ENCODE measurements at places on chromosomes 16 and 17.

GRCh38 chr17:50199211-50199802 is 2.1 kb downstream of the COL1A1 start:
- DNase-seq = no peak

DNA sequence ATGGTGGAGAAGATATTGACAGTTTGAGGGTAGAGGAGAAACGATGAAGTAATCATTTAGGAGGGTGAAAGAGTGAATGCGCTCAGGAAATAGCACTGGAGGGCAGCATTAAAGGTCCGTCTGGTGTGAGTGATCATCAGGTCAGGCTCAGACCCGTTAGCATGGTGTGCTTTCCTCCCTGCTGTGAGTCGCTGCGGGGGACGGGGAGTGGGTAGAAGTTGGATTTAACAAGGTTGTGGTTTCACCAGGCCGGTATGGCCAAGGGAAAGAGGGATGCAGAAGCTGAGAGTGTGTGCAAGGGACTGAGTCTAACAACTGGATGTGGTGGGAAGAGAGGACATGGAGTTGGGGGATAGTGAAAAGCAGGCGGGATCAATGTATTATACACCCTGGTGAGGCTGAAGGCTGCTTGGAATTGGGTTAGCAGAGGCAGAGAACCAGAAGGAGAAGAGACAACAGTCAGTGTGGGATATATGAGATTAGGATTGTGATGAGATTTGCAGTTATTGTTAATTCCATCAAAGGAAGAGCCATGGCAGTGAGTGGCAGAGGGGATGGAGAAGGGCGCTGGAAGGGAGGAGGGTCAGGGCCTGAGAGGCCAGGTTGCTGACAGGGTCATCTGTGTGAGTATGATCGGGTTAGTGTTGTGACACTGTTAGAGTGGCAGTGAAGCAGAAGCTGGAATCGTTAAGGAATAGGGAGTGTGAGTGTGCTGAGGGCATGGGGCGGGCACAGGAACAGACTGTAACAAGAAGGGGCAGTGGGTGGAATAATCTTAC is 59.0 kb upstream of the TBX2 start:
- DNase-seq = no peak

DNA sequence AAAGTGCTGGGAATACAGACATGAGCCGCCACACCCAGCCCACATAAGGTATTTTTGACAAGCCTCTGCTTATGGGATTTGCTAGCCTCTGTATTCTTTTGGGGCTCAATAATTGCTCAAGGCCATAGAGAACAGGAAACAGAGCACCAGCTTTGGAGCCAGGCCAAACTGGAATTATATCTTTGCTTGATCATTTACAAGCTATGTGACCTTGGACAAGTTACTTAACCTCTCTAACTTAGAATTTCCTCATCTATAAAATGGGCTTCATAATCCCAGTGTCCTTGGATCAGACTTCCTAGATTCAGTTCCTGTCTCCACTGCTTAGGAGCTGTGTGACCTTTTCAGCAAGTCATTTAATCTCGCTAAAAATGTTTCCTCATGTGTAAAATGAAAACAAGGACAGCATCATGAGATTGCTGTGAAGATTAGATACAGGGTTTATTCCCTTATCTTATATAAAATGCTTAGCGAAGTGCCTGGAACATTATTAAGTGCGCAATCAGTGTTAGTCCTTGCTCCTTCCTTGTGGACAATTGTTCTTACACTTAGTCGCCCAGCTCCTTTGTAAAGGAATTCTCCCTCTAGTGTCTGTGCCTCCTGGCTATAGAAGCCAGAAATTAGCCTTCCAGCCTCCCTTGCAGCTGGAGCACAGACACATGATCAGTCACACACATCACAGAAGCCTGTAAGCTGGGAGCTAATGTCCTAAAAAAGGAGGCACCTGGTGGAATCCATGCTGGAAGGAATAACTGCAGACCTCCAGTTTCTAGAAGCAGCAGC is 16.6 kb downstream of the KRT9 start:
- DNase-seq = no peak

DNA sequence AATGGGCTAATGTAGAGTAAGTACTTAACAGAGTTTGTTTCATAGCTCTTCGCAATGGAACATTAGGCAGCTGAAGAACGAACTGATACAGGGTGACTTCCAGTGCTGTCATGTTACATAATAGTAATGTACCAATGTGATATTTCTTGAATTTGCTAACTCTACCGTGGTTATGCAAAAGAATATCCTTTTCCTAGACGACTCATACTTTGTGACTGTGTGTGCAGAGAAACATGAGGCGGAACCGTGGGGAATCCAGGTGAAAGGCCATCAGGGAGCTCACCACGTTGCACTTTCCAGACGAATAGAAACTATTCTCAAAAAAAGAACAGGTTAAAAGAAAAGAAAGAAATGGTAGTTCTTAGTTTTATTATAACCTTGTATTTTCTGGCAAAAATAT is 13.2 kb downstream of the NOB1 start:
- DNase-seq = no peak

DNA sequence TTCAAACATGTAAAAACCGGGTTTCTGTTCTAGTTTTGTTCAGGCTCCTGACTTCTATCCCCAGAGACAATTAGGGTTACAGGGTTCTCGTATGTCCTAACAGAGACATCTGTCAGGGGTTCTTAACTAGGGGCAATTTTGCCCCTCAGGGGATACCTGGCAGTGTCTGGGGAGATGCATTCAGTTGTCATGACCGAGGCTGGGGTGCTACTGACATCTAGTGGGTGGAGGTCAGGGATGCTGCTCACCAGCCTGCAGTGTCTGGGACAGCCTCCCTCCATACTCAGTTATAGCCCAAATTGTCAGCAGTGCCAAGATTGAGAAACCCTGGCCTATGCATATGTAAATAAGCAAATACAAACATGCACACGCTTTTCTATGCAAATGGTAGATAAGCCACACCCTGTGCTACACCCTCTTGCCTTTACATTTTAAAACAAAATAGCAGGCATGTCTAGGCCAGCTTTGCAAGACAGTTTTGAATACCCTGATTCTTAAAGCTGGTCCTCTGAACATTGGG is 37.4 kb downstream of the CLEC16A start:
- DNase-seq = peak; percentile 56

DNA sequence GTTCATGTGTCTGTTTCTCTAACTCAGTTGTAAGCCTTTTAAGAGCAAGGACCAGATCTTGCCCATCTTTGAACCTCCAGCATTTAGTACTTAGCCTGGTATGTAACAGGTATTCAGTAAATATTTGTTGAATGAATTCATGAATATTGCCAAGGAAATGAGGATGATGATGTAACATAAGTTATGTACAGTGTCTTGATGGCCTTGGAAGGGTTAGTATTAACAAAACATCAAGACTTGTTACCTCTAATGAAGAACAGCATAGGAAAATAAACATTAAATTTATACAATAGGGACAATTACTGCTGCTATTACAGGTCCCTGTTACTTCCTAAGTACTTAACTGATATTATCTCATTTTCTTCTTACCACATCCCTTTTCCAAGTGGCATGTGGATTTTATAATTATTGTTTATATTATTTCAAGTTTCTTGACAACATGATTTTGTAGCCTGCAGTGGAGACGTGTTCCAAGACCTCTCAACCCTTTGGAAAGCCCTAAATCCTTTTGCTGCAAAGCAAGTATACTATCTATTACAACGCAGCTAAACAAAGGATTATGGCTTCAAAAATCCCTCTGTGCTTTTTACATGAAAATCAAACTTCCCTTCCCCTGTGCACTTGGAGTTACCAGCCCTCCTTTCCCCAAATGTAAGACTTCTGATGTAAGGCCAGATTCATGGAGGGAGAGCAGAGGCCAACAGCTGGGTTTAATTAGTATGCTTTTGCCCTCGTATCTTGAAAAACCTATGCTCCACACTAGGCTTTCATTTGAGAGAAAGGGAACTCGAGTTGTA is 77.4 kb upstream of the SMIM36 start:
- DNase-seq = no peak

GRCh38 chr17:50168319-50168718 is 2.5 kb downstream of the SGCA start:
- DNase-seq = no peak

- DNase-seq = no peak
These were observed 5.2 kb downstream of the KCNG4 start for GRCh38 chr16:84234321-84235241.

DNA sequence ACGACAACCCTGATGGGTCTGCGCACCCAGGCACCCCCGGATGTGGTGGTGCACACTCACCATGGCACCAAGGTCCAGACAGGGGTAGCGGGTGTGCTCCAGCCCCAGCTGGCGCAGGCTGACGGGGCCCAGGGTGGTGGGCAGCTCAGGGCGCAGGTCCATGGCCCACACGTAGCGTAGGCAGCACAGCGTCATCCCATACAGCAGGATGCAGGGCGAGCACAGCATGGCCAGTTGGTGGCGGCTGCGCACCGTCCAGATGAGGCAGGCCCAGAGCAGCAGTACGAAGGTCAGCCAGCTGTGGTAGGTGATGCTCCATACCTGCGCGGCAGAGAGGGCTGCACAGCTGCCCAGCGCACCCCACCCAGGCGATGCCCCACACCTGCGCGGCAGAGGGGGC is 29.8 kb downstream of the CTU2 start:
- DNase-seq = no peak

DNA sequence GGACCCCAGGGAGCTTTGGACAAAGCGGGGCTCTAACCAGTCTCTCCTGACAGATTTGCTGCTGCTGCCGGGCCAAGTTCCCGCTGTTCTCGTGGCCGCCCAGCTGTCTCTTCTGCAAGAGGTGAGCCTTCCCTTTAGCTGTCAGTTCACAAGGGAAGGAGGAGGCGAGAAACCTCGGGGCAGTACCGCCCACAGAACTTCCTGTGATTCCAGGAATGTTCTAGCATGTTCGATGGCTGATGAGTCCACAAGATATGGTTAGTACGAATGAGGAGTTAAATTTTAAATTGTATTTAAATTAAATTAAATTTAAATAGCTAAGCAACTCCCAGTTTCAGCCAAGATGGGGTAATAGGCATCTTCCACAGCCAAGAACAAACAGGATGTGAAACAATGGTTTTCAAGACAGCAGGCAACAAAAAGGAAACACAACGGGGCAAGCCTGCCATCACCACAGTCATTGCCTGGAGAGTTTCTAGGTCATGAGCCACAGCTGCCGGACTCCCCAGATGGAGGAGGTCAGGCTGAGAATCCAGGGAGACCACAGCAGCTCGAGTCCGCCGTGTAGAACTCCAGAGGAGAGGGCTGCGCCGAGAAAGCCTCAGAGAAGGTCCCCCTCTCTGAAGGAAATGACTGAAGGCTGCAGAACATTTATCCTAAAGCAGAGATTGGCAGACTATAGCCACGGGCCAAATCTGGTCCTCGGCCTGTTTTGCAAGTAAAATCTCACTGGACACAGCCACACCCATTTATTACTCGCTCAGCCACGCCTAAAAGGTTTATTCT is 9.5 kb upstream of the TCF25 start:
- peak; percentile 62 for DNase-seq

- DNase-seq = no peak
These were observed 9.5 kb downstream of the HOXB4 start for GRCh38 chr17:48568499-48569239.

- no peak for DNase-seq
These were observed 4.3 kb downstream of the SDK2 start for GRCh38 chr17:73639932-73640331.

DNA sequence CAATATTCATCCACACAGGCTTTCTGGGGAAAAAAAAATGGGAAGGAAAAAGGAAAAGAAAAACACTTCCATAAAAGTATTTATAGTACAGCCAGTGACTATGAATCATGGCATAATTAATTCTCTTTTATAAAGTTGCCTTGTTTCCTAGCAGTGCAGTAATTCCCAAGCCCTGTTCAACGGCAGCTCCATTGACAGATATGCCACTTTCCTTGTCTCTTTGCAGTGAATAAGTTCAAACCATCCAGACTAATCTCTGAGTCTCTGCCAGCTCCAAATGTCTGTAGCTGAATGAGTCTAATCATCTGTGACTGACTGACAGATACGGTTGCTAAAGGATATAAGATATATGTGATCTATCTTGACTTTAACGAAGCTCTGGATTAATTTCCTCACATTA is 52.9 kb upstream of the KCNJ16 start:
- no peak for DNase-seq

- peak; percentile 46 for DNase-seq
These were observed 629 bp downstream of the GEMIN4 start for GRCh38 chr17:751269-752001.

- no peak for DNase-seq
These were observed 9.8 kb downstream of the CBFA2T3 start for GRCh38 chr16:88966986-88967829.

DNA sequence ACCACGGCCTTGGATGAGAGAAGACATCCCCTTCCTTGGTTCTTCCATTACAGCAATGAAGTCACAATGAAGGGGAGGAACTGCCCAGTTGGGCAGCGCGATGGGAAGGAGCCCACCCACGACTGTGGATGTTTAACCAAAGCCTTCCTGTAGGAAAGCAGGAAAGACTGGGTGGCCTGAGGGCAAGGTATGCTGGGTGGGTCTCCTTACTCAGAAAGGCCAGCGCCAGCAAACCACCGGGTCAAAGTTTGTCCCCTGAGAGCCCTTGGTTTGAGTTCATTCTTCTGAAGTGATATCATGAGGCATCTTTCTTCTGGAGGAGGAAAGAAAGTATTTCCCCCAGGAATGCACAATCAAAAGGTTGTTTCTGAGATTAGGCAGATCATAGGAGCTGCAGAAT is 105.2 kb downstream of the C16orf95 start:
- DNase-seq = no peak

- peak; percentile 30 for DNase-seq
These were observed 43.6 kb downstream of the NOS2 start for GRCh38 chr17:27756467-27757371.

DNA sequence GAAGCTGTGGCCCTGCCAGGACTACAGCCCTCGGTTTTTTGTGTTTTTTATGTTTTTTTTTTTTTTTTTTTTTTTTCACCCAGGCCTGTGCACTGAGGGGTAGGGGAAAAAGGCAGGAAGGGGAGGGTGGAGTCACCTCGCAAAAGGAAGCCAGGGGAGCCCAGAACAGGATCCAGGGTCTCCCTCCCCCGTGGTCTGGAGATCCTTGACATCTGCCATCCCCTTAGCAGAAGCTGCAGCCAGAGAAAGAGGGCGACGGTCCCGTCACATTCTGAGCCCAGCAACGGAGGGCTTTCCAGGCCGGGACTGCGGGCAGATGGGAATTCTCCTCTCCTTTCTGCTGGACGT is 29.1 kb upstream of the PHOSPHO1 start:
- DNase-seq = no peak

DNA sequence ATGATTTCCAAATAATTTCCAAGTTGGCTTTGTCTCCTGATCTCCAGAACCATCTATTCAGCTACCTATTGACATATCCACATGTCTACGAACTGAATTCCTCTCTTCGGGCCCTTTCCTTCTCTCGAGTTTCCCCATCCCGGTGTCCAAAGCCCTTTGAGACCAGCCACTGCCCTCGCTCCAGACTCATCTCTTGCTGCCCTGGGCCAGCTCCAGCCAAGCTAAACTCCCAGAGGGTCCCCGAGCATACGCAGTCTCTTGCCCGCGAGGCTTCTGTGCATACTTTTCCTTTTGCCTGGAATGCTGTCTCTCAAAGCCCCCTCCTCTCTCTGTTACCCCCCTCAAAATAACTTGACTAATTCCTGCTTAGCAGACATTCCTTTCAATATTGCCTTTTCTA is 27.2 kb upstream of the TBX2 start:
- no peak for DNase-seq

GRCh38 chr16:22670044-22670536 is 143.9 kb upstream of the HS3ST2 start:
- no peak for DNase-seq

GRCh38 chr17:75557075-75557851 is 30.3 kb upstream of the MYO15B start:
- no peak for DNase-seq

- no peak for DNase-seq
These were observed 6.6 kb downstream of the ZNF319 start for GRCh38 chr16:57993897-57994296.

Data from T-helper 2 cell treated with Interferon-gamma antibody and Interleukin-4, amounts not matched to agents 5 μg/mL and 100 μg/mL, for 36 hours (primary cell).